Smooth muscle cell of the pulmonary artery (primary cell): ENCODE measurements at places on chromosomes 7 and 10. TPM values are rescaled to one million over a fixed set of nuclear protein-coding genes. Genes with fewer than 3 reads are reported as not detected.

Gene NPFFR1
- not detected in 2 replicates for total RNA-seq

Gene RGS10
- total RNA-seq: 25.5 and 26.1 TPM in 2 replicates

Gene EBLN1
- not detected in 2 replicates for total RNA-seq

Gene OR2A42
- 0.03 TPM in 1 of 2 replicates, not detected in the other for total RNA-seq
